ENCODE measurements at places on chromosomes 7 and 10.

DNA sequence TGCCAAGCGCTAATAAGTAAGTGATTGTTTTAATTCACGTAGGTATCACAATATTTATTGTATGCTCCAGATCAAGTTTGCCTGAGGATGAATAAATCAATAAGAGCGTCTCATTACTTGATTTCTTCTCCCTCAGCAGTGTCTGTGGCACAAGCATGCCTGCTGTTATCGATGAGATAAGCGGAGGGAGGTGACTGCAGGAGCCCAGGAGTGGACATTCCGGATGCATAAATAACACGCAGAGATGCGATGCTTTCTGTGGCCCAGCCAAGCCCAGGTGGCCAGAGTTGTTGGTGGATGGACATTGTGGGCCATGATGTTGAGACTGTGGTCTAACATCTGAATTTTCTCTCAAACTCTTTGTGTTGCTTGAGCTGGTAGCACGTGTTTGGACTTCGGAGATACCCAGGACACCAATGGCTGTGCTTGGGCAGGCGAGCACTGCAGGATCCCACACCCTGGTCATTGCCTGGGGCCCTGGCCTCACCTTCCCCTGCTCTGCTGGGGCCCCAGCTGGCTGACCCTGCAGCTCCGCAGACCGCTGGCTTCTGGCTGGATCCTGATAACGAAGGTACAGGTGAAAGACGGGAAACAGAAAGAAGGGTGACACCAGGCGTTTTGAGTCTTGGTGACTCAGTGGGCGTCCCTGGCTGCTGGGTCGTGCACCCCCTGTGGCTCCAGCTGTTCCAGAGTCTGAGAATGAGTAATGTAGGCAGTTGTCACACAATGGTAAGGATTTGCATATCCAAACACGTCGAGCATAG, 31.2 kb upstream of the MNX1 start:
- DNase-seq: no peak

GRCh38 chr7:36906448-36906847, 182.2 kb upstream of the AOAH start:
- DNase-seq: no peak

GRCh38 chr10:16155834-16156233, 281.0 kb upstream of the PTER start:
- DNase-seq: no peak

- DNase-seq: no peak
Measured at GRCh38 chr10:74888962-74889661, 62.7 kb downstream of the KAT6B start.

GRCh38 chr10:25017154-25017590, 760 bp downstream of the THNSL1 start:
- no peak for DNase-seq

DNA sequence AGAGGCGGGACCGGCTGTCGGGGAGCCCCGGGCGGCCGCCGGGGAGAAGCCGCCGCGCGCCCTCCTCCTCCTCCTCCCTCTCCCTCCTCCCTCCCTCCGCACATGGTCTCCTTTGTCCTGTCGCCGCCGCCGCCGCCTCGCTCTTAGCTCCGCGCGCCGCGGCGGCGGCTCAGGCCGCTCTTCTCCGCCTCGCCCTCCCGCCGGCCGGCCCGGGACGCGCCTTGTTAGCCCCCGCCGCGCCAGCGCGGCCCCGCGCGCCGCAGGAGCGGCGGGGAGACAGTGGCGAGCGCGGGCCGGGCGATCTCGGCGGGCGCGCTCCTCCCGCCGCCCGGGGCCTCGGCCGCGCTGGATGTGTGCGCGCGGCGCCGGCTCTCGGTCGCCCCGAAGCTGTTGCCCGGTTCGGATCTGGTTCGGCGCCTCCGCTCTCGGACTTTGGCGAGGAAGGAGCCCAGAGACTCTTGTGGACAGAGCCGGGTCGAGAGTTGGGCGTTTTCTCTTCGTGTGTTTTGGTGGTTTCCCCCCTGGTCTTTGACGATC, 437.4 kb upstream of the GALNT17 start:
- no peak for DNase-seq

DNA sequence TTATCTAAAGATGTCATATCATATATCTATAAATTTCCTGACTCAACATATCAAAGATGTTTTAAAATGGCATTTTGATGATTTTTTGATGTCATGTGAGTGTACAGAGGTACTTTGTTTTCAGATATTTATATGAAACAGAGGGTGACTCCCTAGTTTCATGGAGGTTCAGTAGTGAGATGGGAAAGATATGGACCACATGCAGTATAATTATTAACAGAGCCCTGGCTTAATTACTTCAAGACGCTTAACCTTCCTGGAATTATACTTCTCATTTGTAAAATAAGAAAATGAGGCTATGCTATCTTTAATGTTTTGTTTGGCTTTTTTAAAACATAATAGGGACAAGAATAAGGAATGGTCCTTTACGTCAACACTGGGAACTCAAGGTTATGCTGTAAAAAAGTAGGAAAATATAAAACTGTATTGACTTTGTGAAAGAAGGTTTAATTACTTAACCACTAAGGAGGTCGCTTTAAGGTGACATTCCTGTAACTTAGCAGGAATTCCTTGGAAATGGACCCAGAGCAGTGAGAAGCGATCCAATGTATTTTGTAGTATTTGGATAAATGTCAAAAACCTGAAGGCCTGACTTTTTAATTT, 821.0 kb upstream of the IGFBP3 start:
- DNase-seq: no peak

DNA sequence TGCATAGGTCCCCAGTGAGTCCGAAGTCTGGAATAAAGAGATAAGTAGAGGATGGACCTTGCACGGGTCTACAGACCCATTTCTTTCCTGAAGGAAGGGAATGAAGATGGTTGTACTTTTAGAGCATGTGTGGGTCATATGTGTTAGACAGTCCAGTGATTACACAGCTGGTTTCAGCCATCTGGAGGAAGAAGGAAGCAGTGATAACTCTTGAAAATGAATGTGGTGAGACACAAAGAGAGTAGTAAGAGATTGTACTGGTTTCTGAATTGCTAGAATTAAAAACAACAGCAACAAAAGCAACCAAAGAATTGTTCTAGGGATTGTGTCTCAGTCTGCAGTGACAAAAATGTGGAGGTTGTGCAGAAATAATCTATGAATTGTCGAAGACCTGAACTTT, 258.9 kb downstream of the SUGCT start:
- DNase-seq: peak; percentile 1

GRCh38 chr10:35885076-35885475, 243.0 kb upstream of the FZD8 start:
- DNase-seq: no peak
